NB4 (cell line): ENCODE measurements at places on chromosomes 2 and 18.

GRCh38 chr2:171522052-171522787 lies at the start of gene CYBRD1:
Gene CYBRD1 (plus strand): TSS chr2:171522474. CDS start chr2:171522546, 72 bp downstream.
- peak; percentile 93 for DNase-seq

- DNase-seq, result no peak
Observed at GRCh38 chr2:150156876-150157275, 330.6 kb downstream of the RND3 start.

DNA sequence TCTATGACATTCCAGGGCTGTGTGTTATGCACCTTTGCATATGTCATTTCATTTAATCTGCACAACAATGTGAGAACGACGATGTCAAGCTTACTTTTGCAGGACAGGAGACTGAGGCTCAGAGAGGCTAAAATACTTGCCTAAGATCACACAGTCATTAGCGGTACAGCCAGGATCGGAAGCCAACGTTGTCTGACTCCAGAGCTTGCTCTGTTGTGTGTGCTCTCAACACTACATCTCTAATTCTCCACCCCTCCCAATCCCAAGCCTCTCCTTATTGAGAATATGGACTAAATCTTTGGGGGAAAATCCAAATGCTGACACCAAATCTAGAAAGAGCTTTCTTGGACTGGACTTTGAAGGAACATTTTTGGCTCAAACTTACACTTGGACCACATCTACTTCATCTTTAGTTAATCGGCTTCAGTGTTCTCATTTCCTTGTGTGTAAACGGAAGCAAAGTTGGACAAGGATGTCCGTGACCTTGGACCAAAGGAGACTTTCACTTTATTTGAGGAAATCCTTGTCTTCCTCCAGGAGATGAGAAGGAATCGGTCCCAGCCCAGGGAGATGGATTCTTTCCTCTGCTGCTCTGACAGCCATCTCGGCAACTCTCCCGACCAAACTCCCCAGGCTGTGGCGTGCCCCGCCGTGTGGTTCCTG lies 242.4 kb downstream of the LPIN1 start:
- DNase-seq, result no peak

GRCh38 chr2:234102112-234102511 lies 51.6 kb downstream of the SPP2 start:
- DNase-seq, result no peak

DNA sequence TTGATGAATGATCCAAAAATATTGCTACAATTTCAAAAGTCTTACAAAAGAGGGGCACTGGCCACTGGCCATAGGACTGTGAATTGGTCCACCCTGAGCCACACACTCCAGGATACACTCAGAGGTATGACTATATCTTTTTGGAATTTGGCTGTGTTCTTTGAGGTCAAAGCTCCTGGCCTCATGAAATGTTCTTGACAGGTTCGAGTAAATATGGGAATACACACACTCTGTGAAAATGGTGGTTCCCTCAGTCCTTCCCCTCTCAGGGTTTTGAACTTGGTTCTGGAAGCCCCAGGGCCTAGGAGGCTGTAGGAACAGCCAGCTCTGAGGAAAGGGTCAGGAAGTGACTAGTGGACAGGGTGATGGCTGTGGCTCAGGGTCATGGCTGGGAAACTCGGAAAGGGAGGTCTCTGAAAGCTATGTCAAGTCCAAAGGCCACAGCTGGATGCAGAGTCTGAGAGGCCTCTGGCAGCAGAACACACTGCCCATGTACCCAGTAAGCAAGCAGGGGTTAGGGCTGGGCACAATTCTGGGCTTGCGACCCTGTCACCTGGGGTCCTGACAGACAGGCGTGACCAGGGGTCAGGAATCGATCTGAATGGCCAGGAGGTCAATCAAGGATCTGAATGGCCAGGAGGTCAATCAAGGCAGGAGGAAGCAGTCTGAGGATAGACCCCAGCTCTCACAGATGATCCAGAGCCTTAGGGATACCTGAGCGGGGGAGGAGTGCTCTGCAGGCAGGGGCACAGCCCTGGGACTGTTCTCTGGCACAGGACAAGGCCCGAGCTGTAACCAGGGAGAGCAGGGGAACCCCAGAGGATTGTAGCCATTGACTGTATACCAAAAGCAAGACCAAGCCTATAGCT lies 223.4 kb upstream of the SMAD2 start:
- no peak for DNase-seq

DNA sequence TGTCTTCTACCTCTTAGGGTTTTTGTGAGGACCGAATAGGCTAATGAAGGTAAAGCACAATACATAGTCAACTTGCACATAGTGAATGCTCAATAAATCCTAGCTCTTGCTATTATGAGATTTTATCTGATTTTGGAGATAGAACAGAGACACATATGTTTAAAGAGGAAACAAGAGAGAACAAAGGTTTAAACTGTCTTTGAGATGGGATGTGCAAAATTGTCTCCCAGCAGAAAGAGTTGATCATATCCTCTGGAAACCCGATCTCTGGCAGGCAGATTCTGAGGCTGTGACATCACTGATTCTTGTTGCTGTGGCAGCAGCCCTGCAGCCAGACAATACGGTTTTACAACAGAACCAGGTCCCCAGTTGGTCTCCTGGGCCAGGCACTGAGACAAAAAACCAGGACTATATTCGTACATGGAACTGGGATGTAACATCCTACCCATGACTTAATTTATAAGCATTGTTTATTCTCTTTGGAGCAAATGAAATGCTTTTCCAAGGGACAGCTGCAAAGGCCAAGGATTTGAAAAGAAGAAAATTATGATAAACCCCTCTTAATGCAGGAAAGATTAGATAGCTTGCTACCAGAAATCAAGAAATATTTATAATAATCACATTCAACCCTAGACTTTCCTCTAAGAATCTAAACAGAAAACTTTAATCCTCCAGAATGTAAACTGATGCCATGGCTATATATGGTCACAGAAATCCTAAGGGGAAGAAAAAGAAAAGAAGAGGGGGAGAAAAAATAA lies 80.2 kb downstream of the SLC8A1 start:
- DNase-seq, result no peak

GRCh38 chr2:8582651-8583399 lies 99.0 kb upstream of the ID2 start:
- no peak for DNase-seq
